ENCODE measurements at places on chromosomes 6 and 20. TPM values are rescaled to one million over a fixed set of nuclear protein-coding genes. Genes with fewer than 3 reads are reported as not detected.

DNA sequence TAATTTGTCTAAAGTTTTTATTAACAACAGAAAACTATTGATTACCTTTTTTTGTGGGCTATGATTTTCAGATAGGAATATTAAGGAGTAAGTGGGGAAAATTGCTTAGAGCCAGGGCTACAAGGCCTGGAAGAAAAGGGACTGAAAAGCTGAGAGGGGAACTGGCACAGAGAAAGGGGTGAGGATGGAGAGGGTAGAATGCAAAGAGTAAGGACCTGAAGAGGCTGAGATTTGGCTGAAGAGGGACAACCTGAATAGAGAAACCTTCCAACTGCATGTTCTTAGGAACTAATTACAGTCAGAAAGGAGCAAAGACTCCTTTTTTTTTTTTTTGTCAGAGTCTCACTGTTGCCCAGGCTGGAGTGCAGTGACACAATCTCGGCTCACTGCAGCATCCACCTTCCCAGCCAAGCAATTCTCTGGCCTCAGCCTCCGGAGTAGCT is 16.7 kb downstream of the BTN2A1 start:
- ATAC-seq = no peak

DNA sequence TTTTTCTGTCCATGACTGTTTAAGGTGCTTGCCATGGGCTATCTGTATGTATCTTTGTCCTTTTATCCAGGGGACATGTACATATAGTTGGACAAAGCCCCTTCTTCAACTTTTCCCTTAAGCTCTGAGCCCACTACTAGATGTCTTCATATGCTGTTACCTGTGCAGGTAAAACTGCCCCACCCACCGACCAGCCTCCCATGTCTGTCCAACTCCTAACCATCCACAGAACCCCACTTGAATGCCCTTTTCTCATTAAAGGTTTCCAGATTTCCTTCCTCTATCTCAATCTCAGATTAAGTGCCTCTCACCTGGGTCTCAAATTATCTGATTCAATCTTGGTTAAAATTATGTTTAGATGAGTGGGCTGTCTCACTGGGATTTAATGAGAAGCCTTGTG is 136.3 kb downstream of the RNASET2 start:
- no peak for ATAC-seq

- ATAC-seq = no peak
Observed at GRCh38 chr20:50317609-50318008, 127.0 kb downstream of the CEBPB start.

DNA sequence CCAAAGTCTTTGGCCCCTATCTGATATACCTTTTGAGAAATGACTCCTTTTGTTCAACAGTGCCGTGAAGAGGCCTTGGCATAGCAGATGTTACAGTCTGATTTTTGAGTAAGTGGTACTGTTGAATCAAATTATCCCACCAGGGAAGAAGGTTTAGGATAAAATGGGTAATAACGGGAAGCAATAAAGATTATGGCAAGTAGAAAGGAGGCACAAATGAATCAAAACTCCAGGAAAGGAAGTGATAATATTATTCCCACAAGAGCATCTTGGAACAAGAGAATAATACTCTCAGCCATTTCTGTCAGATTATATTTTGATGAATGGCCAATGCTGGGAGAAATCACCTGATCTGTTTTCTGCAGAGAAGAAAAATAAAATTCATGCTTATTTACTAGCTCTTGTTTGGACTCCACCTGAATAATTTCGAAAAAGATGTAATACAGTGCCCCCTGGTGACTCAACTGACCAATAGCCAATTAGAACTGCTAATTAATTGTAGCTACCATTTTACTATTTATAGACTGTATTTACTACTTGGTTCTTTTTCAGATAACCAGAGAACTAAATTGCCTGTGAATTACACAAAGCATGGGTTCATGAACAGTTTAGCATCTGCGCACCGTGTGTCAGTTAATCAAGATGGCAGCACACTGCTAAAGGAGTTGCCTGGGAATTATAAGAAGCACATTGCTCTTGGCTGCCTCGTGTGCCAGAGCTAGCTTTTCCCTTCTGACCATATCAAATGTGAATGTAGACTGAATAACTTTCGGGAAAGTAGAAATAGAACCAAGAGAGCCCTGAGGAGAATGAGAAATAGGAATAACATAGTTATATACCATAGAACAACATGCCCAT is 78.5 kb upstream of the TRDN start:
- ATAC-seq = no peak

DNA sequence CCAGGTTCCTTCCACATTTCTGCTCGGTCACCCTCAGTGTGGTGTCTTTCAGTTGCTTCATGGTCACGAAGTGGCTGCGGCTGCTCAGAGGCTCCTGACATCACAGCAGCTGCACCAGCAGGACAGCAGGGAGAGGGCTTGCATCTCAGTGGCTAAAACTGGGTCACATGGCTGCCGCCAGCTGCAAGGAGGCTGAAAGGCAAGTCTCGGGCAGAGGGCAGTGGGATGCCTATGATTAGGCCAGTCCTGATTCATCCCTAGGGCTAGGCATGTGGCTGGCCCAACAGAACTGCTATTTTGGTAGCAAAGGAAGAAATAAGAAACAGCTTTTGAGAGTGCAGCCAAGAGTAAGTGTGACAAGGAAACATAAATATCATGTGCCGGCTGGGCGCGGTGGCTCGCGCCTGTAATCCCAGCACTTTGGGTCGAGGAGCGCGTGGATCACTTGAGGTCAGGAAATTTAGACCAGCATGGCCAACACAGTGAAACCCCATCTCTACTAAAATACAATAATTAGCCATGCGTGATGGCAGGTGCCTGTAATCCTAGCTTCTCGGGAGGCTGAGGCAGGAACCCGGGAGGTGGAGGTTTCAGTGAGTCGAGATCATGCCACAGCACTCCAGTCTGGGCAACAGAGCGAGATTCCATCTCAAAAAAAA is 46.6 kb downstream of the RBM38 start:
- no peak for ATAC-seq

DNA sequence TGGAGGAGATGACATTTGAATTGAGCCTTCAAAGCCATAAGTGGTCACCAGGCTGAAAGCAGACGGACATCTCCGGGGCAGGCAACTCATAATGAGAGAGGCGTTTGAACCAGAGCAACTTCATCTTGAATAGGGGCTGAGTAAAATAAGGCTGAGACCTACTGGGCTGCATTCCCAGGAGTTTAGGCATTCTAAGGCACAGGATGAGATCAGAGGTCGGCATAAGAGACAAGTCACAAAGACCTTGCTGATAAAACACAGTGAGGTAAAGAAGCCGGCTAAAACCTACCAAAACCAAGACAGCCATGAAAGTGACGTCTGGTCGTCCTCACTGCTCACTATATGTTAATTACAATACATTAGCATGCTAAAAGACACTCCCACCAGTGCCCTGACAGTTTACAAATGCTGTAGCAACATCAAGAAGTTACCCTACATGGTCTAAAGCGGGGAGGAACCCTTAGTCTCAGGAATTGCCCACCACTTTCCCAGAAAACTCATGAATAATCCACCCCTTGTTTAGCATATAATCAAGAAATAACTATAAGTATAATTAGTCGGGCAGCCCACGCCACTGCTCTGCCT is 194.7 kb upstream of the SOX4 start:
- no peak for ATAC-seq

DNA sequence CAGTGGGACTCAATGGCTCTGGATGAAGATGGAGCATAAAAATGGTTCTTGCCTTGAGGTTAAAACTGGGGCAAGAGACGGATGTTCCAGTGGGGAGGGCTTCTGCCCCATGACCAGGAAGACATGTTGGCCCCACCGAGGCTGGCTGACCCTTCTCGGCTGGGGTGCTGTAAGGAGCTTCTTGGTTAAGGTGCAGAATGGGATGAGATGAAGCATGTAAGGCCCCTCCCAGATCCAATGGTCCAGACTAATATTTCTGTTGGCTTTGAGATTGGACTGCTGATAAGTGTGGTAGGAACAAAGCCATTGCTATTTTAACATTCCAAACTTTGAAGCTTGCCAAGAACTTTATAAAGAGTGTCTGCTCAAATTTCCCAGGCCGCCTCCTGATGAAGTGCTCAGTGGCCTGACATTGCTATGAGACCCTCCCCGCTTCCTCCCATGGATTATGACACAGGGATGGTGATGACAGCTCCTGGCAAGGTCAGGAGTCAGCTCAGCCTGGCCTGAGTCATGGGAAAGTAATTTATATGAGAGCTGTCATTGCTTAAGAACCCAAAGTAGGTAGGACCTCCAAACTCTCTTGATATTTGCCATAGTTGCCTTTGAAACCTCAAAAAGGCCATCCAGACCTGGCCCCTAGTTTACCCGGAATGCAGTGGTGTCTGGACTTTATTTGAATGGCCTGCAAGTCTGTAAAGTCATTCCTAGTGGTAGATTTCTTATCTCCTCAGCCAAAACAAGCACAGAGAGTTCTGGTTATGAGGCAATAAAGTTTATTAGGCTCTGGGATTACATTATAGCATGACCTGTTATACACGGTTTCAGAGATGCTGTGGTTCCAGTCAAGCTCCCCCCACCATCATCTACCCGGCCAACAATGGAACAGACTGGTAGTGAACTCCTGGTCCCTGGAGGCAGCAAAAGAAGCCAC is 55.2 kb downstream of the TGM2 start:
- no peak for ATAC-seq

- no peak for ATAC-seq
Observed at GRCh38 chr6:138349891-138350290, 27.8 kb upstream of the SMIM28 start.

- peak; percentile 65 for ATAC-seq
Observed at GRCh38 chr20:62618611-62619529, 23.4 kb upstream of the SLCO4A1 start.

DNA sequence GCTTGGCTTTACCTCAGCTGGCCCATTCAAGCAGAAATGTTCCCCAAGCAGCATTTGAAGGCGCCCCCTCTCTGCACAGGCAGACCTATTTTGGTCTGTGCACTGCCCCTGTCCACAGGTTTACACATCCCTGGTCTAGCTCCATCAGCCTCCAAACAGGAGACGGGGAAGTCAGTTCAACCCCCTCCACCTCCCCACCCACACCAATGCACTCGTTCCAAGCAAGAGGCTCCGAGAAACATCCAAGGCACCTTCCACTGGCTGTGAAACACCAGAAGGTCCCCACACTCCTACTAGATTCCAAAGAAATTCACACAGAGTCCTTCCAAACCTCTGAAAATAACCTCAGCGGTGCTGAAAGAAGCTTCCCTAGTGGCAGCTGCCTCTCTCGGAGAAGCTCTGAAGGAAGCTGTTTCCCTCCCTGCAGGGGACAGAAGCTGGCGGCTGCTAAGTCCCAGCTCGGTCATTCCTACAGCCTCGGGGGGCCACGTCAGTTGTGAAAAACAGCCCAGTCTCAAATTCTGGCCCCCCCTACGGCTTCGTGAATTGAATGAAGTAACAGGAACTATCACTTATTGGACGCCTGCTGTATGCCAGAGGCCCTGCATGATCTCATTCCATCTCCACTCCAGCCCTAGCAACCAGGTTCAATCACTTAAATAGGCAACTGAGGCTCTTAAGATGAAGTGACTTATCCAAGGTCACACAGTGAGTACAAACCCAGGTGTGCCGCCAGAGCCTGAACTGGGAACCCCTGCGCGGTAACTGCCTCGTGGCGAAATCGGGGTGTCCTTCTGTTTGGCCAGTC is 815 bp downstream of the SPATA2 start:
- no peak for ATAC-seq

TTLL9 gene
- total RNA-seq = not detected

CASS4 gene
- total RNA-seq = 5.1 TPM

SMLR1 gene
- total RNA-seq = not detected

BFSP1 gene
- 0.58 TPM for total RNA-seq

PSMG4 gene
- total RNA-seq = 24.7 TPM

FBXL4 gene
- total RNA-seq = 12.9 TPM

DACT2 gene
- 0.13 TPM for total RNA-seq
